ENCODE measurements at places on chromosomes 1 and 21.

DNA sequence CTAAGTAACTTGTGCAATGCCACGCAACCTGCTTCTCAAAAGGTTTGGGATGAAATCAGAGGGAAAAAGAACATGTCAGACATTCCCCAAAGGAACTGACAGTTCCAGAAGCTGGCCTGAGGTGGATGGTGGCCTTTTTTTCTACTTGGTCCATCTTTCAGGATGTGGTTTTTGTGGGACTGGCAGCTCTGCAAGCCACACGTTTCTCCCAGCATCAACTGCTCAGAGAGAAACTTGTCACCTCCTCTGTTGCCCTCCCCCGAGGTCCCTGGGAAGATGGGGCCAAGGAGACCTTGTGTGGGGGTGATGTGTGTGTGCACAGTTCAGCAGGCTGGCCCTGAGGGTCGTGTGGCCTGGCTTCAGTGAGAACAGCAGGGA, 2.5 kb upstream of the DHRS3 start:
- DNase-seq: peak; percentile 44

DNA sequence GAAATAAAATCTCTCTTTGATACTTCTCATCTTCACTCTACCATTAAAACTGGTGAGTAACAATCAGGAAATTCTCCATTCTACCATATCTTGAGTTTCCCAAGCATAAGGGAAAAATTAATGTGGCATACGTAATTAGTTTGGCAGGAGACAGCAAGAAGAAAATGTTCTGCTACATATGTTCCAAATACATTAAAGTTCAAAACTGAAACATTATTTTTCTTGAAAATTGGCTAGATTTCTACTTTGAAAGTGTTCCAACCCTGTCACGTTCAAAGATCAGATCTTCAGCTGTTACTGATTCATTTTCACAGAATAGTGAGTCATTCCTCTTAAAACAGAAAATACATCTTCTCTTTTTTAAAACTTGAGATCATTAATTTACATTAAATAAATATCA, 48.5 kb downstream of the PIGK start:
- DNase-seq: no peak

DNA sequence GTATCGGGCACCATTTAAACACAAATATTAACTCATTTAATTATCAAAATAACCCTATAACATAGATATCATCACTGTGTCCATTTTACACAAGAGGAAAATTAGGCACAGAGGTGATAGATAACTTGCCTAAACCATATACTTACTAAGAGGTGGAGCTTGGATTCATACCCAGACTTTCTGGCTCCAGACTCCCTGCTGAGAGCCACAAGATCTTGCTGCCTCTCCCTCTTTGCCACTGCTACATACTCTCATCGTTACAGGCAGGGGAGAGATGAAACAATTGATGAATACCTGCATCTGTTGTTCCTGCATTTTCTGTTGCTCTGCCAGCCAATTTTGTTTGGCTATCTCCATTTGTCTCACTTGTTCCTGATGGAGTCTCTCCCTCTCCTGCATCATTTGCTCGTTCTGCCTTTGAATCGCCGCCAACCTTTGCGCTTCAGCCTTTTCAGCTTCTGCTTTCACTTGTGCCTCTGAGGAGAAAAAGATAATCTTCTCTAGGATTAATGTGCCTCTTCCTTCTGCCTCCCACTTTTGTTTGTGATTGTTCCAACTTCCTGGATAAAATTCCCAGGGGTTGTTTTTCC, 10.6 kb downstream of the GBP5 start:
- DNase-seq: no peak

- no peak for DNase-seq
Observed at GRCh38 chr1:10484521-10484920, 9.8 kb downstream of the PEX14 start.

Data from right hindlimb (tissue), 1 donor.